ENCODE measurements at places on chromosomes 3 and 15.
A peak's percentile ranks its signal among the peaks of the same experiment; 100 is the strongest.

DNA sequence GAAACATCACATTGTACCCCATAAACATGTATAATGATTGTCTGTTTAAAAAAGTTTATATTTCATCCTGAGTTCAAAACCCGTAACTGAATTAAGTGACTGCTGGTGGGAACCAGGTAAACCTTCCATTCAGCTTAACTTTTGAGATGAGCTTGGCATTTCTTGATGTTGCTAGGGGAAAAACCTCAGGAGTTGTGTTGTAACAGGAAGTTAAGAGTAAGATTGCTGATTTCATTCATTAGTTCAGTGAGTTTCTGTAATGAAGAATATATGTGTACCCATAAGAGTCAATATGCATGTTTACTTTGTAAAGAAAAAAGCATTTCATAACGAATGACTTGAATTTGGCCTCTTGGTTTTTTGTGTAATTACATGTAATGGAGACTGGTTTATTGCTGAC is 32.5 kb downstream of the CTSH start:
- no peak for DNase-seq

DNA sequence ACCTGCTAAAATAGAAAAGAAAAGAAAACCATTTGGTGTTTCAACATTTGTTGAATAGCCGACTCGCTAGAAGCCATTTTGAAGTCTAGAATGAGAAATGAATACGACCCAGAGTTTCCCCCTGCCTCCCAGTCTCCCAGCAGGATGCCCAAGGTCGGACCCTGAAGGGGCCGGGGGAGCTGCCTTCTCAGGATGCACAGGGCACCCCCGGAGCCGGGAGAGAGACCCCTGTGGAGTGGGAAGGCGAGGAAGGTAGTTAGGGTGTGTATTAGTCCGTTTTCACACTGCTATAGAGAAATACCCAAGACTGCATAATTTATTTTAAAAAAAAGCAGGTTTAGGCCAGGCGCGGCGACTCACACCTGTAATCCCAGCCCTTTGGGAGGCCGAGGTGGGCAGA is 44.7 kb downstream of the NIPA2 start:
- DNase-seq, result no peak

DNA sequence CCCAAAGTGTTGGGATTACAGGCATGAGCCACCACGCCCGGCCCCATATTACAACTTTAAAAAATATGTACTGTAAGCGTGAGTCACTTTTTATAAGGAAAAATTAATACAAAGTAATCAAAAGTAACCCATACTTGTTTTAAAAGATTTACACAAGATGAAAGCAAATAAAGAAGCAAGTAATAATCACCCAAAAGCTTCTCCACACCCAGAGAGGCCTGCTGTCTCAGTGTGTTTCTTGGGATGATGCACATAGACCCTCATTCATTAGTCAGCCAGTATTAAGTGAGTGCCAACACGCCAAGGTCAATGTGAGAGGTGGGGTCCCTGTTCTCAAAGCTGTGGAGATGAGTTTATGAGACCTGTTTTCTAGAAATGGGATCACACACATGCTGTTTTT is 12.0 kb downstream of the RPL32 start:
- no peak for DNase-seq

DNA sequence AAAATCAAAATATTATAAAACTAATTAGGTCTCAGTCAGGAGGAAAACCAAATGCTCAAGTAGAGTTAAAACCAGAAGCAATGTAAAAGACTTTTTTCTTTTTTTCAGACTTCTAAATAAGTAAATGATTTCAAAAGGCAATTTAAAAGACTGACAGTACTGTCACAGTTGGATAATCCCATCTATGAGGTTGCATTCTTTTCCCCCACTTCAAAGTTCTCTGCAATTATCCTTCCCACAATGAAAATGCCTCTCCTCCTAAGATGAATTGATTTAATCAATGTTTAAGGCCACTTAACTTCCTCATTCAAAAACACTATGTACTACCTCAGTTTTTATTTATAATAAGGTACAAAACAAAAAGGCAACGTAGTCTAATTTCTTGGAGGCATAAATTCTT is 8.1 kb downstream of the MRPL3 start:
- DNase-seq, result no peak

- DNase-seq, result no peak
Observed at GRCh38 chr3:73546961-73547360, 77.8 kb downstream of the PDZRN3 start.

DNA sequence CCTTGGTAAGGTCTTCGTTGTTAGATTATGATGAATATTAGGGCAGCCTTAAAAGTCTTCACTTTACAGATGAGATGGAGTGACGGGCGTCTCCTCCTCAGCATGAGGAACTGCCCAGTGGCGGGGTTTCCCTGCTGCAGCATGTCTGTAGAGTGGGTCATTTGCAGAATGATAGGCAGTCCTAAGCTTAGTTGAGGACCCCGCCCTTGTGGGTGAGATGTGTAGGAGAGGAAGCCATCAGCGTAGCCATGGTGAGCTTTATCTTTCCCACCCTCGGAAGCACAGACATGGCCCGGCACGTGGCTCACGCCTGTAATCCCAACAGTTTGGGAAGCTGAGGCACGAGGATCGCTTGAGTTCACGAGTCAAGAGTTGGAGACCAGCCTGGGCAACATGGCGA is 877 bp downstream of the NIT2 start:
- DNase-seq, result no peak

- DNase-seq, result no peak
Observed at GRCh38 chr3:29777869-29778268, 497.0 kb downstream of the RBMS3 start.

GRCh38 chr3:107704477-107704876 is 181.7 kb downstream of the BBX start:
- DNase-seq, result no peak

GRCh38 chr3:10594915-10595314 is 89.5 kb upstream of the ATP2B2 start:
- peak; percentile 54 for DNase-seq

DNA sequence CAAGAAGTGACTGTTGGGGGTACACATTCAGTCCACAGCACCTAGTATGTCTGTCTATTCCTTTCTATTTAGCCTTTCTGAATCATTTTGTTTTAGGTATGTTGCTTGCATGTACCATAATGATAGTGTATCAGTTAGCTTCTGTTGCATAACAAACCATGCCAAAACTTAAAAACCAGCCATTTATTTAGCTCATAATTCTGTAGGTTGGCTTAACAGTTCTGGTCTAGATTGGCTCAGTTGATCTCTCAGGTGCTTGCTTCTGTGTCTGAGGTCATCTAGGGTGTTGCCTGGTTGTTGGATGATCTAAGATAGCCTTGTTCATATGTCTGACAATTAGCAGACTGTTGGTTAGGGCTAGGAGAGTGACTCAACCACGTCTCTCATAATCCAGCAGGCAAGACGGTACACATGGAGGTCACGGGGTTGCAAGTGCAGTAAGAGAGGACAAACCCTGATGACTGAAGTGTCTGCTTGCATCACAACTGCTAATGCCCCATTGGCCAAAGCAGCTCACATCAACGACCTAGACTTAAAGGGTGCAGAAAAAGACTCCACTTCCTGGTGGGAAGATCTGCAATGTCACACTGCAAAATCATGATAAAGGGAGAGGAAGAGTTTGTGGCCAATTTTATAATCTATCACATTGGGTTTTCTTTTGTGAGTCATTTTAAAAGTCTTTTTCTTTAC is 6.8 kb upstream of the PDCD6IP start:
- DNase-seq, result no peak

DNA sequence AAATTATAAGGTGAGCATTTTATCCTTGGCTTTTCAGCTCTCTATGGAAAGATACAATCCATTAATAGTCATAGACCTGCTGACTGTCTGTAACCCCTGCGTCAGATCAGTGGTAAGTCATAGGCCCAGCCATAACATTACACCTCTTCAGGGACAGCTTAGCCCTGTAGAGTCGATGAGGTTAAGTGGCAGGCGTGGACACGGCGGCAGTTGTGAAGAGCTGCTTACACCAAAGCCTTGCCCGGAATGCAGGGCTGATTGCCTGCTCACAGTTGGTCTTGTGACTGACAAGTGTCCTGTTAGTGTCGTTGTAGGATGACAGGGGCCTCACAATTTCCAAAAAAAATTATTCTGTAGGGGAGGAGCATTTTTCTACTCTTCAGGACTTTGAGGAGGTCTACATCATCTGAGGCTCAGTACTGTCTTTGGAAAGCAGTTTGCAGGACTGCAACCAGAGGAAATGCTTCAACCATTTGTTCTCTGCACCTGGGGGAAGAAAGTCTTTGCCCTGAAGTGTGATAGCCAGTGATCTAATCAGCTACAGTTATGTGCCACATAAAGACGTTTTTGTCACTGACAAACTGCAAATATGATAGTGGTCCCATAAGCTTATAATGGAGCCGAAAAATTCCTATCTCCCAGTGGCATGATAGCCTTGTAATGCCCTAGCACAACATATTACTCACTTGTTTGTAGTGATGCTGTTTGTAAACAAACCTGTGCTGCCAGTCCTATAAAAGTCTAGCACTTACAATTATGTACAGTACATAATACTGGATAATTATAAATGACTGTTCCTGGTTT is 14.9 kb upstream of the SELENOT start:
- DNase-seq, result peak; percentile 61

- no peak for DNase-seq
Observed at GRCh38 chr3:159513444-159513843, 475.2 kb upstream of the IL12A start.

GRCh38 chr15:46941241-46941640 is 776.1 kb upstream of the SEMA6D start:
- DNase-seq, result no peak

- DNase-seq, result peak; percentile 73
Observed at GRCh38 chr15:52010633-52011595, 8.1 kb upstream of the MAPK6 start.

GRCh38 chr3:153095441-153095840 is 66.6 kb upstream of the RAP2B start:
- no peak for DNase-seq

DNA sequence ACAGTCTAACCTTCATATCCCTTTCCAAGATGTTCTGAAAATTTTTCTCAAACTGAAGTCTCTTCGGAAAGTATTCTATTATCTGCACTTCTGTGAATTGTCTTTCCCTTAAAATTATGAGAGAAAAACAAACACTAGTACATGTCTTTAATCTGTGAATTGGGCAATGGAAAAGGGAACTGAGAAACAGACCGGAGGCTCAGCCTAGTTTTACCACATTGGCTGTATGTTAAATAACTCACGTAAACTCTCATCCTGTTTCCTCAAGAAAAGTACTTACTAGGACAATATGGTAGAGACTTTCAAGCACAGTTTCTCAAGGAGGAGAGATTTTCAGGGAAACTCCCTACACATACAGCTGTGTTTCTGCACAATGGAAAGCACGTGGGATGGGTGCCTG is 982.2 kb upstream of the SEMA6D start:
- DNase-seq, result no peak

DNA sequence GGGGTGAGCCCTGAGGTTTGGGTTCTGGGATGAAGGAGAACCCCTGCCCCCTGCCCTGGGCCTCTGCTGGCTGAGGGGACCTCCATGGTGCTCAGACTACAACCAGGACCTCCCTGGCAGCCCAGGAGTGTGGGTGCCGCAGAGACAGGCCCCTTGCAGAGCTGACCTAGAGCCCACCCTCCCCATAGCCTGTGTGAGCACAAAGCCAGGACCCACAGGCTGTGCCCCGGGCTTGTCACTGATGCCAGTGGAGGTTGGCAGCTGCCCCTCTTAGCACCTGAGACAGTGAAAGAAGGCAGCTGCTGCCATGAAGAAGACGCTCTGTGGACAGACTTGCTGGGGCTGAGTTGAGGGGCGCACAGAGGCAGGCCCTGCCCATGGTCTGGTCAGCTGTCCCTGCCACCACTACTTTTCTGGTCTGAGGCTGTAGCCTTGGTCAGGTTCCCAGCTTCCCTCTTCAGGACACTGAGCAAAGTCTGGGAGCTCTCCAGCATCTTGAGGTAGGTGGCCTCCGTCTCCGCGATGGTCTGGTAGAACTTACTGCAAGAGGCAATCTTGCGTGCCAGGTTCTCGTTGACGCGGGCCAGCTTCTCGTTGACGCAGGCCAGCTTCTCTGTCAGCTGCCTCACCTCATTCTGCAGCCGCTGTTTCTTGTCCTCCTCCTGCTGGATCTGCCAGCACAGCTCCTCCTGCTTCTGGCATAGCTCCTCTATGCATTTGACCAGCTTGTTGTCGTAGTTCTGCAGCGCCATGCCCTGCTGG is 23.0 kb downstream of the USP4 start:
- DNase-seq, result no peak

DNA sequence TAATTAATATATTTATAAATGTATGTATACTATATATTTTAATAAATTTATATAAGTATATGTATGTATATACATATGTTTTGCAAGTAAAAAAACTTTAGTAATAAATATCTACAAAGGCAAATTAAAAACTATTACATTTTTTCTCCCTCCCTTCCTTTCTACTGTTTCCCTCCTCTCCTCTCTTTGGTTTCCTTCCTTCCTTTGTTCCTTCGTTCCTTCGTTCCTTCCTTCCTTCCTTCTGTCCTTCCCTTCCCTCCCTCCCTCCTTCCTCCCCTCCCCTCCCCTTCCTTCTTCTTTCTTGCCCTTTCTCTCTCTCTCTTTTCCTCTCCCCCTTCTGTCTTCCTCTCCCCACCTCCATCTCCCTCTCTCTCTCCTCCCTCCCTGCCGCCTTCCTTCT is 423.6 kb downstream of the LPP start:
- DNase-seq, result no peak

DNA sequence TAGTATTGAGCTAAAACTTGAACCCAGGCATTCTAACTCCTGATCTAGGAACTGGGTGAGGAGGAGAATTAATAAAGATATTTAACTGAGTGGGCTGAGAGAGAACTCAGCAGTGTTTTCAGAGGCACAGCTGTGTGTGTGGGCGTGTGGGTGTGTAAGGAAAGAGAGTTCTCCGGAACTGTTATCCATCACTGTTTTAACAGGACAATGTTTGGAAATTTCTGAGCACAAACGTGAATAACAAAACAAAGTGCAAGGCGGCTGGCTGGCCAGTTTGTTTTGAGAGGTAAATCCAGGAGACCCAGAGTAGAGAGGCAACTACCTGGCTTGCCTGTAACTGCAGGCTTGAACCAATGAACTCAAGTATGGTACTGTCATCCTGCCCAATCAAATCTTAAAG is 5.0 kb upstream of the PTPN9 start:
- peak; percentile 59 for DNase-seq

DNA sequence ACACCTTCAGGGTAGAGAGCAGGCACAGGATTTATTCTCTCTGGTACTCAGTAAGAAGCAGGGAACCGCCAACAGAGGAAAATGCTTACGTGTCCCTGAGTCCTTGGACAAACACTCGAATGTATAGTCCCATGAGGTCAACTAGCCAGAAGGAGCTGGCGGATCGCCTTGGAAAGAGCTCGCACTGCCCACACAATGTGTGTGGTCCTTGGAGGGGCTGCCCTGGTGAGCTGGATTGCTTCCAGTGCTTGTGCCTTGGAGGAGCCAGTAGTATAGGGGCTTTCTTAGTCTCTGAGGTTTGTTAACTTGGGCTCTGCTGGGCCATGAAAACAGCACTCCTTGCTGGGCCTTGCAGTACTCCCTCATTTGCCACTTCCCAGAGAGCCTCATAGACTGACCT is 40.7 kb upstream of the VILL start:
- DNase-seq, result no peak

- no peak for DNase-seq
Observed at GRCh38 chr15:94298364-94298763, 67.0 kb downstream of the MCTP2 start.

- DNase-seq, result peak; percentile 7
Observed at GRCh38 chr3:72597756-72598195, 250.5 kb downstream of the SHQ1 start.
